ENCODE measurements at places on chromosomes 2 and 18. TPM values are rescaled to one million over a fixed set of nuclear protein-coding genes. Genes with fewer than 3 reads are reported as not detected.

DNA sequence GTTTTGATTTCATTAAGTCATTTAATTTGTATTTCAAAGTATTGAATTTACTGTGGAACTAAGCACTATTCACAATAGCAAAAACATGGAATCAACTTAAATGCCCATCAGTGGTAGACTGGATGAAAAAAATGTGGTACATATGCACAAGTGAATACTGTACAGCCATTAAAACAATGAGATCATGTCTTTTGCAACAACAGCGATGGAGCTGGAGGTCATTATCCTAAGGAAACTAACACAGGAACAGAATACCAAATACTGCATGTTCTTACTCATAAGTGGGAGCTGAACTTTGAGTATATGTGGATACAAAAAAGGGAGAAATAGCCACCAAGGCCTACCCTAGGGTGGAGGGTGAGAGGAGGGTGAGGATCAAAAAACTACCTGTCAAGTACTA lies 164.4 kb downstream of the BABAM2 start:
- DNase-seq: no peak
- H3K27me3 ChIP-seq: no peaks in the 10 kb centered on the region
- no peaks in the 10 kb centered on the region for H3K36me3 ChIP-seq
- H3K4me1 ChIP-seq: peaks cover 5% of the 10 kb centered on the region
- H3K27ac ChIP-seq: no peak overlapping the region

MC5R gene
- not detected for total RNA-seq

TDRD15 gene
- not detected for total RNA-seq

ADGRF3 gene
- total RNA-seq: 0.28 TPM

DNA sequence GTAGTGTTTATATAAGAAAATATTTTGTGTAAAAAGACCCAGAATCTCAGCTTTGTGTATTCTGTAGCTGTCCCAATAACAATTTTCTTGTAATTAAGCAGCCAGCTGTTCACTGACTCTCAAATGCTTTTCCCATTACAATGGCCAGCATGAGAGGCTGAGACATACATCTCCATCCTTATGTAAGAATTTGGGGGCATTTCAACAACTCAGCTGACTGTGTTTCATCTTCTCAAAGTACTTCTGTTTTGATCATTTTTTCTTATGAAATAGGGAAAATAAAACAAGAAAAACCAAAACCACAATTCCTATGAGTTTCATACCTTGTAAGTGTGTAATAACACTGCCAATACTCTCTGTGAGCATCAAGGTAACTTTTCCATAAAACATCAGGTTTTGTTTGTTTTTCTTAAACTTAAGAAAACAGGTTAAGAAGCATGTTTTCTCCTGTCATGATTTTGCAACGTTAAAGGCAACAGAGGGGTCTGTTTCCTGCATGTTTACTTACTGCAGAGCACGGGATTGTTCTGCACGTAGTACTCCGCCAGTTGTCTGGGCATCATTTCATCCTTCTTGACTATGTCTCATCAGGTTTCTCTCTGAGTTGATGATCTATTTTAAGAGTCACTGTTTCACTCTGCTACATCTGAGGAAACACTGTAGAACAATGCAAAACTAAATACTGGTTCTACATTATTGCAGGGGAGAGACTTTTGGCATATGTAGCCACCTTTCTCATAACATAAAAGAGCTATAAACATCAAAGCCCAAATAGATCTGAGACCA lies 62.9 kb upstream of the CYRIA start:
- no peak overlapping the region for H3K27ac ChIP-seq

DNA sequence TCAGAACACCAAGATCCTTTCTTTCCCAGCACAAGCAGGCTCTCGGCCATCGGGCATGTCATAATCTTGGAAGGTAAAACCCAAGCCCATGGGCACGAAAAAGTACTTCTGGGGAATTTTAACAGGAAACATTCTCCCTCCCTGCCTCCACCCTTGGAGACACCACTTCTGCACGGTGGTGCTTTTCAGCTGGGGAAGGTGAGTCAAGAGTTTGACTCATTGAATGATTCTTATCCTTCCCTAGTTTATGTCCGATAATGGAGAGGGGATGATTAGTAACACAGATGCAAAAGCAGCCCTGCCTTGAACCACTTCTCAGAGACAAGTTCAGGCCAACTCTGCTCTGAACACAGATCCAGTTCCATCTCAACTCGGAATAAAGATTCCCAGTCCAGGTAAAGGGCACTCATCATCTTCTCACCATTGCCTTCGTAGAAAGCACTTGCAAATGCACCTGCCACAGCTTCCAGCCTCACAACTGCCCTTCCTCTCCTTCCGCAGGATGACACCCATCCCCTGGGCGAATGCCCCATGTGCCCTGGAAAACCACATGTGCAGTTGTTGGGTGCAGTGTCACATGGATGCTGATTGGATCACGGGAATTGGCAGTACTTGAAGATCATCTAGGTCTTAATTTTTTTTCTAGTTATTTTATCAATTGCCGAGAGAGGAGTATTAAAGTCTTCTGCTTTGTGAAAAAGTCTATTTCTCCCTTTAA lies 136.2 kb downstream of the PXDN start:
- H3K27me3 ChIP-seq: no peaks in the 10 kb centered on the region
- H3K36me3 ChIP-seq: no peaks in the 10 kb centered on the region
- H3K4me1 ChIP-seq: no peaks in the 10 kb centered on the region
- H3K27ac ChIP-seq: no peak overlapping the region
- DNase-seq: no peak

DNA sequence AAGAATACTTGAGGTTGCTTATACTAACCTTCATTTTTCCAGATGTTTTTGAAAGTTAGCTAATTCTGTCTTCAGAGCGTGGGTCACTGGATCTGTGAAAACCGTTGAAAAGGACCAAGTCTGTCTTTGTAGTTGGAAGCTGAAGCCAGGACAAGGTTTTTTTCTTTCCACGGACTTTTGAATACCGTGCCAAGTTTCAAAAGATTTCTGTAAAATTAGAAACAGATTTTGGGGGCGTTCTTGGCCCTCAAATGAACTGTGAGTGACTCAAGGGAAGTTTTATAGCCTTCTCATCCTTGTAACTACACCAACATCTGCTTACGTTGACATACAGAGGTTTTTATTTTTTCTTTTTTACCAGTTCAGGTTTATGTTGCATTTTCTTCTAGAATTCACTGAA lies at the start of gene FAP:
Gene FAP (minus strand): TSS at position 152 of the 400 bp plus-strand sequence. CDS start 118 bp downstream, at position 34.
- H3K27ac ChIP-seq: peak within 1 kb of the TSS; percentile 81
- no peaks in the 10 kb centered on the region for H3K36me3 ChIP-seq
- peak within 1 kb of the TSS; percentile 27 for H3K4me3 ChIP-seq
- no peaks in the 10 kb centered on the region for H3K27me3 ChIP-seq
- H3K4me1 ChIP-seq: peaks cover 36% of the 10 kb centered on the region
- DNase-seq: no peak

GRCh38 chr2:58156780-58157179 lies 84.3 kb downstream of the FANCL start:
- no peaks in the 10 kb centered on the region for H3K4me1 ChIP-seq
- H3K4me3 ChIP-seq: no peak overlapping the region
- H3K27me3 ChIP-seq: no peaks in the 10 kb centered on the region
- no peak overlapping the region for H3K27ac ChIP-seq

OTOF gene
- 0.71 TPM for total RNA-seq

DNA sequence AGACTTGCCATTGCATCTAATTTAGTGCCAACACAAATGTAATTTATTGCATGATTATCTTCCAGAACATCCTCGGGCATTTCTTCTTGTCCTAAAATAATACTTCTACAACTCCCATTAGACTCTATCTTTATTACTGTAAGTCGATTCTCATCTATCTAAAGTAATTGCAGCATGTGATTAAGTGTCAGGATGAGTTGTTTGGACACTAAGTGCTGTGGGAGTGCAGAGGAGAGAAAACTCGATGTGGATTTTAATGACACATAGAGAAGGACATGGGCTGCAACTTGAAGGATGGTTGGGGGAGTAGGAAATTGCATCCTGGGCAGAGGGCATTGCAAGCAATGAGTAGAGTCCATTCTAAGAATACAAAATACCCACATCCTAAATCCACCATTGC lies 33.5 kb downstream of the STAT4 start:
- no peaks in the 10 kb centered on the region for H3K36me3 ChIP-seq
- DNase-seq: no peak
- no peaks in the 10 kb centered on the region for H3K4me1 ChIP-seq
- no peaks in the 10 kb centered on the region for H3K27me3 ChIP-seq
- no peak overlapping the region for H3K4me3 ChIP-seq
- H3K27ac ChIP-seq: no peak overlapping the region

GRCh38 chr2:6967301-6967700 lies 50.1 kb downstream of the RNF144A start:
- DNase-seq: no peak
- no peak overlapping the region for H3K27ac ChIP-seq
- no peak overlapping the region for H3K4me3 ChIP-seq
- H3K27me3 ChIP-seq: no peaks in the 10 kb centered on the region

SLC16A14 gene
- total RNA-seq: 0.68 TPM

- peaks cover 9% of the 10 kb centered on the region for H3K36me3 ChIP-seq
- H3K27me3 ChIP-seq: no peaks in the 10 kb centered on the region
- H3K4me1 ChIP-seq: peaks cover 24% of the 10 kb centered on the region
- peak; percentile 20 for DNase-seq
- H3K4me3 ChIP-seq: no peak overlapping the region
Observed at GRCh38 chr2:11774600-11774999, 28.2 kb downstream of the LPIN1 start.

- no peaks in the 10 kb centered on the region for H3K27me3 ChIP-seq
- H3K4me3 ChIP-seq: no peak overlapping the region
- H3K4me1 ChIP-seq: no peaks in the 10 kb centered on the region
- no peaks in the 10 kb centered on the region for H3K36me3 ChIP-seq
- DNase-seq: no peak
Observed at GRCh38 chr18:14086458-14087231, 45.6 kb downstream of the ZNF519 start.

DNA sequence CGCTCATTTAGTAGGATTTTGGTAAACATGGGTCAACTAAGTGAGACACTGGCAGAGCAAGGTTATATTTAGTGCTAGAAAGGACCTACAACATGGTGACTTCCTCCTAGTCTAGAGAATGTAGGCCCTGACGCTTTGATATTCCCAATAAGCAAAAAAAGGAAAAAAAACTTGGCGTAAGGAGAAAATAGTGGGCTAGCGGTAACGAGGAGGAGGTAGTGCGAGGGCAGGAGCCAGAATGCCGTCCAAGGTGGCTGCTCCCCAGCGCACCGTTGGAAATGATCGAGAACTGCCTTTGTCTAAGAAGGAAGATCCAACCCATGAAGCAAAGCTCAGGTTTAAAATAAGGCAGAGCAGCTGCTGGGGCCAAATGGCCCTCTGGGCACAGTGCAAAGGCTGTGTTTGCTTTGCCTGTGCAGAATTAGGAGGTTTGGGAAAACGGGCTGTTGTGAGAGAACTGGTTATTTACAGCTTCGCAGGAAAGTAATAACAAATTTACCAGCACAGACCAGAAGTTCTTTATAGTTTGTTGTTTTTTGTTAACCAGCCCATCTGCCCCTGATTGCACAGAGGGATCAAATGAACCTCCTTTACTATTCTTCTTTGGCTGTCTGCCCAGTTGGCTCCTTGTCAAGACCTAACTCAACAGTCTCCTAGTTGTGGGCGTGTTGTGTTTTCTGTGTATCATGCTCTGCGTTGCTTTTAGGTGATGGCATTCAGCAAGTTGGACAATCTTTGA lies 86.6 kb downstream of the ITGB1BP1 start:
- H3K27me3 ChIP-seq: no peaks in the 10 kb centered on the region
- no peak overlapping the region for H3K4me3 ChIP-seq
- DNase-seq: peak; percentile 80
- H3K4me1 ChIP-seq: peaks cover 38% of the 10 kb centered on the region
- no peaks in the 10 kb centered on the region for H3K36me3 ChIP-seq
- H3K27ac ChIP-seq: peak overlapping the region; percentile 60

HRH4 gene
- total RNA-seq: under 0.01 TPM

DNA sequence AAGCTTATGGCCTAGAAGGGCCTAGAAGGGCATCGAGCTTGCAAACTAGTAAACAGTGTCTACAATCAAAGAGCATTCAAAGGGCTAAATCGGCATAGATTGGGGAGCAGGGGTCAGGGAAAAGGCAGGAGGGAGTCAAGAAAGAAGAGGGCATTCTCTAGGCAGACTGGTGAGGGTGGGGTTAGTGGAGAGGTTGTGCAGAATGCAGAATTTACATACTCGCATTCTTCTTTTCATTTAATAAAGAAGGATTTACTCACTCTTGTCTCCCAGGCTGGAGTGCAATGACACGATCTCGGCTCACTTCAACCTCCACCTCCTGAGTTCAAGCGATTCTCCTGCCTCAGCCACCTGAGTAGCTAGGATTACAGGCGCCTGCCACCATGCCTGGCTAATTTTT lies 110.7 kb downstream of the TRIM43 start:
- H3K4me3 ChIP-seq: no peak overlapping the region
- H3K27me3 ChIP-seq: no peaks in the 10 kb centered on the region
- DNase-seq: no peak
- H3K36me3 ChIP-seq: no peaks in the 10 kb centered on the region
- H3K27ac ChIP-seq: no peak overlapping the region

UBR3 gene
- total RNA-seq: 68.6 TPM

GRCh38 chr2:198928026-198928425 lies 529.7 kb downstream of the SATB2 start:
- no peak for DNase-seq
- no peaks in the 10 kb centered on the region for H3K27me3 ChIP-seq
- no peaks in the 10 kb centered on the region for H3K4me1 ChIP-seq
- no peak overlapping the region for H3K4me3 ChIP-seq

- no peak overlapping the region for H3K27ac ChIP-seq
- H3K27me3 ChIP-seq: no peaks in the 10 kb centered on the region
- H3K4me3 ChIP-seq: no peak overlapping the region
Observed at GRCh38 chr2:128312411-128312810, 6.3 kb downstream of the HS6ST1 start.

SLC5A7 gene
- 2.9 TPM for total RNA-seq

DNA sequence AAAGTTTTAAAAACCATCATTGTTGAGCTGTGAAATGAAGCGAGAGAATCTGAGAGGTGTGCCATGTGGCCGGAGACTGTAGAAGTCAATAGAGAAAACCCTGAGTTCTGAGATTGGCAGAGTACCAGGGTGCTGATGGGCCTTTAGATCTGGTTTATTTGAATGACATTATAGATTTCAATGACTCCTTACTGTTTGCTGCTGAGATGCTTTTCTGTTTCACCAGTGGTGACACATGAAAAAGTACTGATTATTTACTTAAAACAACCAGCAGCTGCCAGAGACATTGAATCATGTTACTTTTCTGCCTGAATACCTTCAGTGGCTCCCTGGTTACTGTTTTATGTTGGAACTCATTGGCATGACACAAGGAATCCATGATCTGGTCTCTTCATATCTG lies 602.7 kb upstream of the ZNF804A start:
- H3K36me3 ChIP-seq: no peaks in the 10 kb centered on the region
- no peak overlapping the region for H3K27ac ChIP-seq
- H3K4me1 ChIP-seq: peaks cover 20% of the 10 kb centered on the region
- no peaks in the 10 kb centered on the region for H3K27me3 ChIP-seq
- no peak overlapping the region for H3K4me3 ChIP-seq

- H3K27me3 ChIP-seq: no peaks in the 10 kb centered on the region
- H3K27ac ChIP-seq: no peak overlapping the region
- H3K4me3 ChIP-seq: no peak overlapping the region
- H3K4me1 ChIP-seq: no peaks in the 10 kb centered on the region
- no peak for DNase-seq
- no peaks in the 10 kb centered on the region for H3K36me3 ChIP-seq
Observed at GRCh38 chr2:157684940-157685466, 56.3 kb upstream of the ACVR1C start.

Measured in sigmoid colon (tissue), 7 donors.